ENCODE measurements at places on chromosomes 3 and 15. TPM values are rescaled to one million over a fixed set of nuclear protein-coding genes. Genes with fewer than 3 reads are reported as not detected.

The SLC24A5 gene
- not detected for total RNA-seq

The NAA50 gene
- 101 TPM for total RNA-seq

The PLA2G4E gene
- total RNA-seq = not detected

The CORO2B gene
- 7.9 TPM for total RNA-seq

All from MG63 (cell line).